ENCODE measurements at places on chromosomes 2 and 18.

DNA sequence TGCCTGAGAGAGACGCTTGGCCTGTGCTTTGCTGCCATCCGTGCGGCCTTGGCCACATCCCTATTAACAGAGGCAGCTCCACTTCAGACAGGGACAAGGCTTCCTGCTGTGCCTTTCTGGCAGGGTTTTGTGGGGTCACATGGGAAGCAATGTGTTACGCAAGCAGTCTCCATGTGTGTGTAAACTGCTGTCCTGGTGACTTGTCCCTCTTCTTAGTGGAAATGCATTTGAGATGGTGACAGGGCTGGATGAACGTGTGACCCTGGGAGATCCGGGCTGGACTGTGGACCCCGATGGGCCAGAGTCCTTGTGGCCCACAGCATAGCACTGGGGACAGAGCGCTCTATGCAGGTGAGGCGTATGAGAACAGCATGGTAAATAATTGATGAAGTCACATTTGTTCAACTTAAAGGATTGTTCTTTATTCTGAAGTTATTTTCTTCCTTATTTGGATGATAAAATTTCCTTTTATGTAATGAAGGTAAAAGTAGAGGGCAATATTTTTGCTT is 23.2 kb downstream of the ASB1 start:
- DNase-seq: no peak

GRCh38 chr2:54957321-54957999 is 92.8 kb downstream of the RTN4 start:
- DNase-seq: no peak

DNA sequence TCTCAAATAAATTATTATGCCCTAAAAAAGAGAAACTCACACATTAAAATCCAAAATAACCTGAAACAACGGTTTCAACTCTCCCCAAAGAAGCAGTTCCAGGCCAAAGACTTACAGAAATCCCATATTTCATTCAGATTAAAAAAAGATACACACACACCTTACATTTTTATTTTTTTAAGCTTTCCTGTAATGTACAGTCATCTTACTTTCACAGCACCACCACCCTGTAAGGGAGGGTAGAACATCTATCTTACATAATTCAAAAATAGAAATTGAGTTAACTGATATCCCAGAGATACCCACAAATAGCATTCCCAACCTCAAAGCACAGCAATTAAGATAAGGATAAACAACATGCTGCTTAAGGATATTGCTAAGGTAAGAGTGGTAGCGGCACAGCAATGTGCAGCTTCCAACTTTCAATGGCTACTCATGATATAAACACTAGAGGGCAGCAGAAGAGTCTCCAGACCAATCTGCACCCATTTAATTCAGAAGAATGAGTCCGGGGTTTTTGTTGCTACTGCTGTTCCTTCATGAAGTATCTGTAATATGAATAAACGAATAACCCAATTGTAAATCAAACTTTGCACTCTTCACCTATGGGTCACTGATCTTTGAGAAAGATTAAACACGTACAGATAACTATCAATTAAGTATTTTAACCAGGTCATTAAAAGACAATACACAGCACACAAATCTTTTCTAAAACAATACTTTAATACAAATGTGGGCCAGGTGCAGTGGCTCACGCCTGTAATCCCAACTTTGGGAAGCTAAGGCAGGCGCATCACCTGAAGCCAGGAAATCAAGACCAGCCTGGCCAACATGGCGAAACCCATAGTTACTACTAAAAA is 11.3 kb downstream of the GFPT1 start:
- no peak for DNase-seq

DNA sequence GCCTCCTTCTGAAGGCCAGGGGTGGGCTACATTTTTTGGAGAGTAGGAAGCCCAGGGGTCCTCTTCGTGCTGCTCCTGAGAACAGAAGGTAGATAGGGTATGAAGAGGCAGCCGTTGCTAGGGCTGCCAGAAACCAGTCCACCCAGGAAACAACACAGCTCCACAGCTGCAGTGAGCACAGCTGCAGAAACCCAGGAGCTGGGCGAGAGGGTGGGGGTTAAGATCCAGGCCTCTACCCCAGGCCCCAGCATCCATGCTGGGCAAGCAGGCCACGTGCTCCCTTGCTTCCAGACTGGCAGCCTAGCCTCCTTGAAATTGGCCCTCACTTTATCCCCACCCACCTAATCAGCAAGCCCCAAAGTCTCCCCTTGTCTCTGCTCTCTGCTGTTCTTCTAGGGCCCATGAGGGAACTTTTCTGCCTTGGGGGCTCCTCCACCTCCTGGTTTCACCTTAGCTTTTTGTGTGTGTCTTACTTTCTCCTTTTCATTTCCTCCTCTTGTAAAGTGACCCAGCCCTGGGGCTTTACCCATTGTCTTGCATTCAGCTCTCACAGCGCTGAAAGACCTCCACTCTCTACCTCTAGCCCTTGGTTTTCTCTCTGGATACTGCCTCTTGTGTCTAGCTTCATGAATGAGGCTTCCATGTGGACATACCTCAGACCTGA is 30.7 kb downstream of the STON1 start:
- no peak for DNase-seq

DNA sequence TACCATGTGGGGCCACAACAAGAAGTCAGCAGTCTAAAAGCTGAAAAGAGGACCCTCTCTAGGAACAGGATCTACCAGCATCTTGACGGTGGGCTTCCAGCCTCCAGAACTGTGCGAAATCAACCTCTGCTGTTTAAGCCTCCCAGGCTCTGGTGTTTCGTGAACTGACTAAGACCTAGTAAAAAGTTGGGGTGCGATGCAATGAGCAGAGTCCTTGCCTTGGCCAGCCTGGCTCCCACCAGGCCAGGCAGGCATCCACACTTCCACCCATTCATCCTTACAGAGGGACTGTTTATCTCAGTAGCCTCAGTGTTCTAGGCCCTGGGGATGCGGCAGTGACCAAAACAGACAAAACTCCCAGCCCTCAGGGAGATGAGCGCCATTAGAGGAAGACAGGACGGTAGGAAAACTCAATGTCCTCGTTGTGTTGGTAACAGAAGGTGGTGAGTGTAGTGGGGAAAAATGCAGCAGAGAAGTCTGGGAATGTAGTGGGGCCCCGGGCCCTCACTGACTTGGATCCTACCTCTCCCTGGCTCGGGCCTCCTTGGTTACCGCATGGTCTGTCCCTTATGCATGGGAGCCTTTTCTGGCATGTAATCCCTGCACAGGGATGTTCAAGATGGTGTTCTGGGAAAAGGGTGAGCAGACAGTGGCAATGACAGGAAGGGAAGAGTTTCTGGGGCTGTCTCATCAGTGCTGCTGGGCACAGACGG is 271.8 kb upstream of the HS6ST1 start:
- DNase-seq: no peak

DNA sequence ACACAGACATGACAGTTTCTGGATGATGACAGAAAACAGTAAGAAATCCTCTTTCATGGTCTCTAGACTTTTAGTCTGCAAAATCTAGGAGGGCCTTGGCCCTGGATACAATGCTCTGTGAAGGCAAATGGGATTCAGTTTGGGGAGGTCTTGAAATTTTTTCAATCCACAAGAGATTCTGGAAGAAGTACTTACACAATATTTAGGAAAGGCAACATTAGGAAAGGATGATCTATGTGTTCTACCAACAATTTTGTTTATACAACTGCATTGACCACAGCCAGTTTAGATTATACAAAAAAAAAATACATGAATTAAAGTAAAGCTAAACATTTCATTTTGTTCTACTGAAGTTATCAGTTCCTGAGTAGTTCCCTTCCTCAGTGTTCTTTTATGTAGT is 208.0 kb downstream of the SRBD1 start:
- no peak for DNase-seq

Measured in activated CD4-positive, alpha-beta T cell treated with anti-CD3 and anti-CD28 coated beads for 24 hours (primary cell).